T-cell (primary cell): ENCODE measurements at places on chromosomes 2 and 18. TPM values are rescaled to one million over a fixed set of nuclear protein-coding genes. Genes with fewer than 3 reads are reported as not detected.

Gene TCF23
- not detected for total RNA-seq

Gene VIT
- total RNA-seq: not detected

GRCh38 chr18:74453016-74453566 lies 4.0 kb downstream of the DIPK1C start:
- no peak overlapping the region for H3K27ac ChIP-seq
- no peak overlapping the region for H3K4me3 ChIP-seq
- peaks cover 2% of the 10 kb centered on the region for H3K27me3 ChIP-seq
- no peak for DNase-seq
- peaks cover 2% of the 10 kb centered on the region for H3K4me1 ChIP-seq

DNA sequence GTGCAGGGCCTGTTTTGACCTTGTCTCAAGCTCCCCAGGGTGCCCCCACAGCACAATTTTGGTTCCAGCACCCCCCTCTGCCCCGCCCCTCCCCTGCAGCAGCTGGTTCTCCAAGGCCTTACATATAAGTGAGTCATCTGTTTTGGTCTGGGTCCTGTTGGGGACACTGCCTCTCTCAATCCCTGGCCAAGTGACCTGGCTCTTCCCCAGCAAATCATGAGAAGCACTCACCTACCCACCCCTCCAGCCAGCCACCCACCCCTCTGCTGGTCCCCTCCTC lies 90.5 kb downstream of the INHBB start:
- H3K4me3 ChIP-seq: no peak overlapping the region
- no peak overlapping the region for H3K27ac ChIP-seq
- H3K4me1 ChIP-seq: no peaks in the 10 kb centered on the region
- no peak for DNase-seq
- no peaks in the 10 kb centered on the region for H3K36me3 ChIP-seq
- peaks cover 45% of the 10 kb centered on the region for H3K27me3 ChIP-seq

DNA sequence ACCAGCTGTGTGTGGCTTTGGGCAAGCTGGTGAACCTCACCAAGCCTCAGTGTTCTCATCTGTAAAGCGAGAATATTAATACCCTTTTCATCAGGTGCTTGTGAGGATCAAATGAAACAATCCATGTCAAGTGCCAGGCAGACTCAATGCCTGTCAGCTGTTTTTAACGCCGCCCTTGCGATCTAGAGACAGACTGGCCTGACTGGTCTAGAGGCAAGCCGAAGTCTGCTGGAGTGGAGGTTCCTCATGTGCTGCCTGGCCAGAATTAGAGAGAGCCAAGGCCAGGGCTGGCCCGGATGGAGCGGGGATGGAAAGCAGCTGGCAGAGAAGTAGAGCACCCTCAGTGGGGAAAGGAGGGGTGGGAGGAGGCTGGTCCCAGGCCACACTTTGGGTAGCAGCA lies 74.5 kb upstream of the B3GNT7 start:
- H3K36me3 ChIP-seq: no peaks in the 10 kb centered on the region
- no peaks in the 10 kb centered on the region for H3K4me1 ChIP-seq
- no peak for DNase-seq
- no peaks in the 10 kb centered on the region for H3K27me3 ChIP-seq
- no peak overlapping the region for H3K4me3 ChIP-seq

DNA sequence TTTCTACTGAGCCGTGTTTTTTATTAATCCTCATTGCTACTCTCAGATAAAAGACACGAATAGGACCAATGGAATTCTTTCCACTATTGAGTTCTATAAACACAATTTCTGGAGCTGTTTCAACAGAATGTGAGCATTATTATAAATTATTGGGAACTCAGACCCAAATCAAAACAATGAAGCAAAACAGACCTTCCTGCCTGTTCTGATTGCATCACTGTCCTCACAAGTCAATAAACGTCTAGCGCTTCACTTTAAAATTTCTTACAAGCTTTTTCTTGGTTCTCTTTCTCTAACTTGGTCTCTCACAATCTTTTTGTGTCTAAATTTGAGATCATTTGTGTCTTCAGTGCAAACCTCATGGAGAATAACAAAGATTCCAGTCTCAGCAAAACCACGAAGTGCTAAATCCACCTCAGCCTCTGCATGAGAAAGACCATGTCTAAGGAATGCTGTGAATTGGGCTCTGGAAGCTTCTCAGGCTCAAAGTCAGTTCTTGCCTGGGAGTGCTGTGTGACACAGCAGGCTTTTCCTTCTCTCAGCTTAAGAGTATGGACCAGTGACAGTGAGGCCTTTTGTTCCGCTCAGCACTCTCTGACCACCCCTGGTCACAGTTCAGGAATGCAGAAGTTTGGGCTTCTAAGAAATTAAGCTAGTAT lies 22.8 kb downstream of the ARHGAP28 start:
- no peak overlapping the region for H3K4me3 ChIP-seq
- no peaks in the 10 kb centered on the region for H3K4me1 ChIP-seq
- DNase-seq: no peak
- no peaks in the 10 kb centered on the region for H3K27me3 ChIP-seq
- no peak overlapping the region for H3K27ac ChIP-seq

- H3K4me3 ChIP-seq: no peak overlapping the region
- no peaks in the 10 kb centered on the region for H3K36me3 ChIP-seq
- H3K27ac ChIP-seq: no peak overlapping the region
- H3K27me3 ChIP-seq: no peaks in the 10 kb centered on the region
Measured at GRCh38 chr2:127034883-127035611, 71.9 kb downstream of the BIN1 start.

DNA sequence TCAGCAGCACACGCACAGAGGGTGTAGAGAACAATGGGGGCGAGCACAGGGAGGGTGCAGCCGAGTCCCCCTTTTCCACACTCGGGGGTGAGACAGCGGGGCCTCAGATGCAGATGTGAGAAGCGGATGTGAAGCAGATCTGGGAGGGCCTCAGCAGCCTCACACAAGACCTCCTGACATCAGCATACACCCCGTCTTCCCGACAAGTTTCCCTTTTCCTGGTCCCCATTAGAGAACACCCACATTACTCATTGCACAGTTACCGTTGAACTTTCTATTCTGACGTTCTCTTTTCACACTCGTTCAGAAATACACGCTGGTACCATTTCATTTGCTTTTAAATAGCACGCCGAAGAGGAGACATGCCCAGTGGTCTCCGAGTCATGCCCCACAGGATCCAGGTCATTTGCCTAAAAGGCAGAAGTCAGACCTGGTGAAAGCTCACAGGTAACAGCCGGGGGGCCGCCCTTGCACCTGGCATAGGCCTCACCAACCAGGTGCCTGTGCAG lies 129.5 kb upstream of the ID2 start:
- no peak overlapping the region for H3K27ac ChIP-seq
- H3K4me3 ChIP-seq: no peak overlapping the region
- no peaks in the 10 kb centered on the region for H3K36me3 ChIP-seq
- no peak for DNase-seq
- H3K4me1 ChIP-seq: no peaks in the 10 kb centered on the region
- H3K27me3 ChIP-seq: no peaks in the 10 kb centered on the region

DNA sequence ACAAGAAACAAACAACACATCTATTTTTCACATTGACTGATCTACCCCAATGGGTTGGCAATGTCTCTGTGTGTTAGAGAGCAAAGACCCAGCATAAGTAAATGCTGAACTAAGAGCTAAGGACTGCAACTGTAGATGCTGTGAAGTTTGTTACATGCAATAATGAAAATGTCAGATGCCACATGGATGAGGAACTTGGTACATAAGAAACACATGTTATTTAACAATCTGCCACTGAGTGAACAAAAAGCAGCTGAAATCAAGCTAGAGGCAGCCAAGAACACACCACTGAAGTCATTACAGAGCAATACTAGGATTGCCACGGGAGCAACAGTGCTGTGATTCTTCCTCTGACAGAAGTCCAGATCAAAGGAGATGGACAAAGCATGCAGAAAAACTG lies 389.4 kb downstream of the CDH2 start:
- DNase-seq: no peak
- H3K4me1 ChIP-seq: no peaks in the 10 kb centered on the region
- H3K27me3 ChIP-seq: no peaks in the 10 kb centered on the region

DNA sequence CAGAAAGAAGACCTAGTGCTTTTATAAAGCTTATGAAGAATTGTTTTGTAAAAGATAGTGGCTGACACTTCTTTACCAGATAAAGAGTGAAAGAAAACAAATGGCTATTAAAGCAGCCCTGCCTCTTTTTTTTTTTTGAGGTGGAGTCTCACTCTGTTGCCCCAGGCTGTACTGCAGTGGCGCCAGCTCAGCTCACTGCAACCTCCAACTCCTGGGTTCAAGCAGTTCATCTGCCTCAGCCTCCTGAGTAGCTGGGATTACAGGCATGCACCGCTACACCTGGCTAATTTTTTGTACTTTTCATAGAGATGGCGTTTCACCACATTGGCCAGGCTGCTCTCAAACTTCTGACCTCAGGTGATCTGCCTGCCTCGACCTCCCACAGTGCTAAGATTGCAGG lies 12.9 kb downstream of the ARPC2 start:
- peaks cover 42% of the 10 kb centered on the region for H3K4me1 ChIP-seq
- H3K27ac ChIP-seq: peak overlapping the region; percentile 70
- no peaks in the 10 kb centered on the region for H3K27me3 ChIP-seq
- peaks cover 80% of the 10 kb centered on the region for H3K36me3 ChIP-seq
- H3K4me3 ChIP-seq: no peak overlapping the region

DNA sequence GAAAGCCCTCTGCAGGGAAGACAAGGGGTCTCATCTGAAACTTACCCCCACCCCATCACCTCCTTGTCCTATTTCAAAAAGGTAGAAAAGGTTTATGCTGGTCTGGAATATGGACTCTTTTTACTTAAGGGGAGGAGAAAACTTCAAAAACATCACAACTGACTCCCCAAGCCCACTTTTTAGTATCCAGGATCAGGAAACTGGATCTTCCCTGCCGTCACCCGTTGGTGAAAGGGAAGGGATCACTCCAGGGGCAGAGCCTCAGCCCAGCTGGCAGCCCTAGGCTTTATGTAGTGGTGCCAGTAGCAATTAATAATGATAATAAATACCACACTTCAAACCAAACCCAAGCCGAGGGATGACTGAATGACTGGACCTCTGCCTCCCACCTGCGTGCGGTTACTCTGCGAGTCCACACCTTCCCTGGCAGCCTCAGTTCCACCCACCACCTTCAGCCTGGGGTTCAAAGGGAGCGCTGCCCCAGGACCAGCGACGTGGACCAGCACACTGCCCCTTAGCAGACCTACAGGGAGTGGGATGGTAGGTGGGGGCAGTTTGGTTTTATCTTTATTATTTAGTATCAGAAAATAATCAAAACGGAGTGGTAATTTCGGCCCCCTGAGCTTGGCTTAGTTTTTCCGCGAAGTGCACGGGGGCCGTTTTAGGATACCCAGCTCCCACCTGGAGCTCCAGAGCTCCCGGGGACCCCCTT lies 4.9 kb upstream of the GATA6 start:
- H3K4me1 ChIP-seq: peaks cover 5% of the 10 kb centered on the region
- no peaks in the 10 kb centered on the region for H3K36me3 ChIP-seq
- no peak for DNase-seq
- peaks cover 31% of the 10 kb centered on the region for H3K27me3 ChIP-seq
- no peak overlapping the region for H3K4me3 ChIP-seq
- H3K27ac ChIP-seq: no peak overlapping the region

GRCh38 chr2:10303181-10303693 lies 533 bp downstream of the HPCAL1 start:
- H3K4me1 ChIP-seq: peaks cover 64% of the 10 kb centered on the region
- peak; percentile 24 for DNase-seq

GRCh38 chr2:189142893-189143759 lies 36.4 kb downstream of the COL5A2 start:
- no peak overlapping the region for H3K27ac ChIP-seq
- no peaks in the 10 kb centered on the region for H3K4me1 ChIP-seq

DNA sequence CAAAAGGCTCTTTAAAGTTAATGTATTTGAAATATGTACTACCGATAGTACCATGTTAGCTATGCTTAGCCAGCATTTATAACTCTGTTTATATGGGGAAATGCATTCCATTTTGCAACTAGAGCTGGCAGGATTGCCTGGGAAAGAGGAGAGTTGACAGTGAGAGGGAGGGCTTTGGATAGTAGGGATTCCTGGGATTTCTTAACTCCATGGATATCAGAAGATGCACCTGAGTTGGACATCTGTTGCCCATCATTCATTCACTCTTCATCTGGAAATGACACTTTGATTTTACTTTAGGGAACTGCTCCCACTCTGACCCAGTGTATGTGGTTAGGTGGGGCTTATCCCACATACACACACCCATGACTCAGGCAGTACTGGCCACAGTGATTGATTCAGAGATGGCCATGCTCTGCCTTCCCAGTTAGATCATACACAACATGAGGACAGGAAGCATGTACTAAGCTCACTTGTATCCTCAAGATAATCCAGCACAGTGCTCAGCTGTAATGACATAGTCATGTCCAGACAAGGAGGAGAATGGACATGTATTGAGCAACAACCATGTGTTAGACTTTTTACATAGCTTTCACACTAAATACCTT lies 248.8 kb downstream of the MREG start:
- no peak overlapping the region for H3K27ac ChIP-seq
- no peak overlapping the region for H3K4me3 ChIP-seq
- no peaks in the 10 kb centered on the region for H3K27me3 ChIP-seq
- no peaks in the 10 kb centered on the region for H3K36me3 ChIP-seq
- DNase-seq: no peak
- H3K4me1 ChIP-seq: no peaks in the 10 kb centered on the region

GRCh38 chr18:48831113-48831759 lies 119.5 kb downstream of the SMAD7 start:
- H3K4me1 ChIP-seq: peaks cover 23% of the 10 kb centered on the region
- H3K27ac ChIP-seq: no peak overlapping the region
- no peaks in the 10 kb centered on the region for H3K27me3 ChIP-seq
- DNase-seq: no peak
- H3K4me3 ChIP-seq: no peak overlapping the region
- H3K36me3 ChIP-seq: peaks cover 3% of the 10 kb centered on the region

DNA sequence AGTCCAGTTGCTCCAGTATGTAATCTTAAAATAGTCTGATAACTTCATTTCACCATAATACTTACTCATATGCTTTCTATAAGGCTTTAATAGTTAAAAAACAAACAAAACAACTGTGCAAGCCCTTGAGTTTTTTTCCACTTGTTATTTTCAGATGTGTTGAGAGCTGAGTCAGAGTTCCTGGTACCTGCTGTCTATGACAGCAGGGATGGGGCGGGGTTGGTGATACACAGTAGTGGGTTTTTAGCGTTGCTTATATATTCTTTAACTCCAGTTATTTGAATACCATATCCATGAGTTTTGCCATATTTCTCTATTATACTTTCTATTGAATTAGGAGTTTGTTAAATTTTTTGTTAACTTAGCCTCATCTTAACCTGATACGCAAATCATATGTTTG lies 5.0 kb downstream of the NAPG start:
- peaks cover 7% of the 10 kb centered on the region for H3K4me1 ChIP-seq
- H3K4me3 ChIP-seq: no peak overlapping the region
- H3K36me3 ChIP-seq: no peaks in the 10 kb centered on the region
- no peak overlapping the region for H3K27ac ChIP-seq
- no peak for DNase-seq
- H3K27me3 ChIP-seq: no peaks in the 10 kb centered on the region

DNA sequence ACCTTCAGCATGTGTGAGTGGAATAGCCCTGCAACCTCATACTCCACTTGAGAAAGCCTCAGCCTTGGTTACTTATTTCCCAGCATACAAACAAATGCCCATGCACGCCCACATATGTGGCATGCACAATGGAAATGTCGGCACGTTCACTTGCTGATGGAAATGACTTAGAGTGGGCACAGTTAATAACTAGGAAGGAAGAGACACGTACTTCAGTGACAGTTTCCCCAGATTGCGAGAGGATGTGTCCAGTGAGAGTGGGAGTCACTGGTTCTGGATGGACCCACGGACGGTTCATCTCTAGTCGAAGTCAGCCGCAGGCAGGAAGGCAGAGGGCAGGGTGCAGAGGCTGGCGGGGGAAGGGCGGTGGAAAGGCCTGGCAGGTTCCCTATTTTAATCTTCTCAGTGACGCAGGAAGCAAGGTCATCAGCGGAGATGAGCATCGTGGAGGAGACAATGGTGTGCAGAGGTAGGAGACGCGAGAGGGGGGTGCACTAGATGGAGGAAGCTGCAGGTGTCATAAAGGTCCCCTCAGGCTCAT lies 350.7 kb upstream of the MYT1L start:
- H3K27me3 ChIP-seq: no peaks in the 10 kb centered on the region
- no peak overlapping the region for H3K4me3 ChIP-seq
- peaks cover 36% of the 10 kb centered on the region for H3K4me1 ChIP-seq
- H3K27ac ChIP-seq: no peak overlapping the region
- no peaks in the 10 kb centered on the region for H3K36me3 ChIP-seq
